AG09309 (cell line): ENCODE measurements at places on chromosomes 11 and 22.

GRCh38 chr11:85602526-85603213 is 24.5 kb downstream of the DLG2 start:
- no peak for DNase-seq

DNA sequence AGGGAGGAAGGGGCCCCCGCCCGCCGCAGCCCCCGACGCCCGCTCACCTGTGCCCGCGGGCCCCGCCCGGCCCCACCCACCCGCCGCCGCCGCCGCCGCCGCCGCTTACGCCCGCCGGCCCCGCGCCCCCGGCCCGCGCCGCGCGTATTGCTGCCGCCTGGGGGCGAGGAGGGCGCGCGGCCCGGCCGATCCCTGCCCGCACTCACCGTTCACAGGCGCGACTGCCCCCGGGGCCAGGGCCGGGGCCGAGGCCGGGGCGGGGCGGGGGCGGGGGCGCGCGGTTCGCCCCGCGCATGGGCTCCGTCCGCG is 212 bp downstream of the HRAS start:
- DNase-seq = no peak

DNA sequence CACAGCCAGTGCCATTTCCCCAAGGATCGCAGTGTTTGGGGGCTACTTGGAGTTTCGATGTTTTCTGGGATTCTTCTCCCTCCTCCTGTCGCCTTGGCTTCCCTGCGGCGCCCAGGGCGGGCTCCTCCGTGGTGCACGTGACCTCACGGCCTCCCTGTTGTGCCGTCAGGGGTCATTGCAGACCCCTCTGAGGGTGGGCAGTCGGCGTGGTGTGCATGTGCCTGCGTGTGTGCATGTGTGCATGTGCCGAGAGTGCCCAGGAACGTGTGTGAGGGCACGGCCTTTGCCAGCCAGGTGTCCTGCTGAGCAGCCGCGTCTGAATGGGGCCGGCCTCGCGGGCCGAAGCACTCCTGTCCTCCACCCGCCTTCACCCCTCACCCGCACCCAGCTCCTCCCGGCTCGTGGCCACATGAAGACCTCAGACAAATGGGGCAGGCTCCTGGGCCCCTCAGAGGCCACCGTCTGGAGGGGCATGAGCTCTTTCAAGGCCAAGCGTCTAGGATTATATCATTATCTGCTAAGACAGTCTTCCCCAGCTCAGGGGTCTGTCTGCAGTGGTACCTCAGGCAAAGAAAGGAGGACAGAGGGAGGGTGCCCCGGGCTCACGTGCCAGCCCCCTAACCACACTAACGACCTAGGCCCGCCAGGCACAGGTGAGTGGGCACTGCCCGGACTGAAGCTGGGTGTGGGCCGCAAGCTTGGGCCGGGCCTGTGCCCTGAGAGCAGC is 9.4 kb upstream of the MRPL23 start:
- no peak for DNase-seq

- DNase-seq = no peak
These were observed 83.8 kb upstream of the KCNQ1OT1 start for GRCh38 chr11:2783536-2784082.
